ENCODE measurements at places on chromosomes 1 and 21.

DNA sequence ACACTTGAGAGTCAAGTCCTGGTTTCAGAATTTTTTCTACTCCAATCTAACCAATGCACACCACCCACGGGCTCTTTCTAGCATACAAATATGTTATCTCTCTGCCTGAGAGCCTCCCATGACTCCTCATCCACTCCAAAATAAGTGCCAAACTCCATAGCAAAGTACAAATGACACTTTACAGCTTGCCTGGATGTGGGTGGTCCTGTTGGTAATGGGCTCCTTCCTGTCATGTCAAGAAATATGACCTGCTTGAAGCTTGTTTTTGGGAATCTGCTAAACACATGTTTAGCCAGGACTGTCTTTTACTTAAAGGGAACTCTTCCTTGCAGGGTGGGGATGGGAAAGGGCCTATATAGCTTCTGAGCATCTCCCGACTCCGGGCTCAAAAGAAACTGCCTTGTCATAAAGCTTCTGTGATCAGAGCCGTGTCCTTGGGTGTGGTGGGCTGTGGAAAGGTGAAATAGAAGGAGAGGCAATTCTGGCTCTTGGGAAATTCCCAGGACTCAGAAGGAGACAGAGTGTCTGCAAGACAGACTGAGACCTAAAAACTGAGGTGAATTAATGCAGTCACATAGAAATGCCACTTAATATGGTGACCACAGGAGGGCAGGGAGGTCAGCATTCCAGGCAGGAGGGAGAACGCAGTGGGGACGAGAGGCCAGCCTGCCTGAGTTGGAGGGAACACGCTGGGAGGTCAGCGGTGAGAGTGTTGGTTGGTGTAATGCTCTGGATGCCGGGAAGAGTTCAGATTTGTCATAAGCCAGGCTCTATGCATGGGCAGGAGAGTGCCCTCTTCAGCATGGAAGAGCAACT is 6.1 kb upstream of the IGFN1 start:
- DNase-seq: no peak

GRCh38 chr1:180953291-180954004 is 40.8 kb downstream of the KIAA1614 start:
- peak; percentile 65 for DNase-seq

- DNase-seq: no peak
Observed at GRCh38 chr1:147351140-147351835, 108.8 kb downstream of the CHD1L start.

DNA sequence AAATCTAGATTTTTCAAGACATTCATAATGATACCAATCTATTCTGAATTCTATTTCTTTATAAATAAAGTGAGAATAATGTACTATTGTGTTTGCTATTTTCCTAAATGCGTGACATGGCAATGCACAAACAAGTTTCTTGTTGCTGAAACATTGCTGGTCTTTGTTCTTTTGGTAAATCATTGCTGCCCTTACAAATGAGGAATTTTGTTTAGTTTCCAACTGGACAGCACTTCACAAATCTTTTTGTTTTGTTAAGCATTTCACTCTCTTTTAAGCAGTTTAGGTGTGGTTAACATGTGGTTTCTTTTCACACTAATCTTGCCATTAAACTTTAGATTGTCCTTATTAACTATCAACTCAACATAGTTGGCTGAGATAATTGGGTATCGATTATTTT is 94.6 kb downstream of the LRRC7 start:
- no peak for DNase-seq

DNA sequence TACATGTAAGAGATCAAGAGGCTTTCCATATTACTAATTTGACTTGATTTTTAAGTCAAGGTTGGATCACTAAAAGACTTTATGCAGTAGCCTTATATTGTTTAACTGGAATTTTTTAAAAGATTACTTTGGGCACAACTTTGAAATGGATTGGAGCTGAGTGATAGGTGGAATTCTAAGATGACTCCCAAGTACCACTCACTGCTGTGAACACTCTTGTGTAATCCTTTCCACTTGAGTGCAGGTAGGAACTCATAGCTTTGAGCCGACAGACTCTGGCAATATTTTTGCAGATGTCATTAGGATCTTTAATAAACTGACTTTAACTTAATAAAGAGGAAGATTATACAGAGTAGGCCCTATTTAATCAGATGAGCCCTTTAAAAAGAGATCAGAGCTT is 831.1 kb upstream of the NCAM2 start:
- DNase-seq: no peak

DNA sequence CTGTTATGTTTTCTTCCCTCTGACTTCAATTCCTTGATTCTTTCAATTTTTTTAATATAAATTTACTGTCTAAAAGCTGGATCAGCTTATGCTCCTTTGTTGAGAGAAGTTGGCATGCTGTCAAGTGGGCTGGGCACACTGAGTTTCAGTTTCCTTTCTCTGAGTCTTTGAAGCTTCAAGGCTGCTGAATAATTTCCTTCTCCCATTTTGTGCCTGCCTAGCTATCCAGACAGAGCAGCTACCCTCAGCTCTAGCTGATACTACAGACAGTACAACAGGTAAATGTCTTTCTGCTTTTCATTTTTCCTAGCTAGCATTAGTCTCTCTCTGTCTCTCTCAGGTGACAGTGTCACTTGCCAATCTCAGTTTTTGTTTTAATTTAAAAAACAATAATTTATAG is at the start of gene IFI44:
Gene IFI44 (plus strand): TSS at position 204 of the 400 bp plus-strand sequence. CDS start 365 bp downstream, outside the sequence.
- peak; percentile 16 for DNase-seq

GRCh38 chr21:33027401-33028286 is 1.9 kb downstream of the OLIG2 start:
- DNase-seq: peak; percentile 56

DNA sequence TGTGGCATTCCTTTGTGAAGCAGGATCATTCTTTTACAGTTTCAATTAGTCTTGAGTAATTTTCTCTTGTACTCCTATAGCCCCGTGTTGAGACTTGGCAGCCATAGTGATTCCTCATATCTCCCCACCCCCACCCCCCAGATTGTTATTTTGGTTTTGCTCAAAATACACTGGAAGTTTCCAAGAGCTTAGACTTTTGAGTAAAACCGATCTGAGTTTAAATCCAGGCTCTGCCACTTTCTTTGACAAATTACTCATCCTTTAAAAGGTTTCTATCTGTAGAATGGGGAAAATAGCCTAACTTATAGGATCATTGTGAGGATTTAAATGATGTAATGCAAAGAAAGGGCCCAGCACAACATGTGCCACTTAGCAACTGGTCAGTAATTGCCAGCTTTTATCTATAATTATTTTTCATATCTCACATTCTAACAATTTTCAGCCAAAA is 53.1 kb upstream of the RC3H1 start:
- DNase-seq: no peak

GRCh38 chr1:182408435-182409075 is 8.1 kb upstream of the TEDDM1 start:
- DNase-seq: no peak

GRCh38 chr1:13570924-13571323 is 12.7 kb upstream of the PDPN start:
- no peak for DNase-seq

DNA sequence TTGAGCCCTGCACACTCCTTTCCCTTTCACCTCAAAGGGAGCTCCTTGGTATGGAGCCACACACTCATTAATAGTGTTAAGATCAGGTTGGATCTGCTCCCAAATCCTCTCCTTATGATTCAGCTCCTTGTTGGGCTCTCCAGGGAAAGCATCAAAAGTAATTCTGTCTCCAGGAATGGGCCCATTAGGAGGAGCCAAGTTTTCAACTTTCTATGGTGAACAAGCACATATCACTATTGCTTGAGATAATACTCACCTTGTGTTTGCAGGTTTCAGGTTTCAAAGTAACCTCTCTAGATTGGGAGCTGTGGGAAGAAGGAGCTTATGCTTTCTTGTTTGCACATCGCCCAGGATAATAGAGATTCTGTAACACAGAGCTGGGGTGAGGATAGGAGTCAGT is 164.8 kb downstream of the TNFSF18 start:
- DNase-seq: no peak

DNA sequence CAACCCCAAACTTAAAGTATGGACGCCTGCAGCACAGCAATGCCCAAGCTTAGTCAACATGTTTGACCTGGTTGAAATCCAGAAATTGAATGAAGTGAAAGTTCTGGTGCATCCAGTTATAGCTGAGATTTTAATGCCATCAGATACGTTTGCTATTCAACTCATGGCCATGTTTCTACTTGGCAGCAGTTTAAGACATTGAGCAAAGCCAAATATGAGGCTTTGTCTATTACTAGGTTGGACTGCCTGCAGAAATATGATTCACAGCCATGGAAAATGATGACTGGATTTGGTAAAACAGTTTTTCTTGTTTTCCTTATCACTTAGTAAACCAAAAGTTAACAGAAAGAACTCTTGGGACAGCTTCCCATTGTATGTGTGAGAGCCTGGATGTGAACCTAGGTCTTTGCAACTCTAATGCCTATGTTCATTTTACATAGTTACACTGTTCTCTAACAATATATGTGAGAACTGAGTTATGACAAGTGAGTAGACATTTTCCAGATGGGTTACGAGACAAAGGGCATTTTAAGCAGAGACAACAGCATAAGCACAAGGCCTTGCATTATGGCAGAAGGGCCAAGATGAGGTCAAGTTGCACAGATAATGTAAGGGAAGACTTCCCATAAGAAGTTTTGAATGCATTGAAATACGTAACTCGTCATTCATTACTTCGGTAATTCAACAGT is 32.4 kb upstream of the MYSM1 start:
- no peak for DNase-seq

- no peak for DNase-seq
Observed at GRCh38 chr1:200706111-200706814, 32.4 kb upstream of the CAMSAP2 start.

DNA sequence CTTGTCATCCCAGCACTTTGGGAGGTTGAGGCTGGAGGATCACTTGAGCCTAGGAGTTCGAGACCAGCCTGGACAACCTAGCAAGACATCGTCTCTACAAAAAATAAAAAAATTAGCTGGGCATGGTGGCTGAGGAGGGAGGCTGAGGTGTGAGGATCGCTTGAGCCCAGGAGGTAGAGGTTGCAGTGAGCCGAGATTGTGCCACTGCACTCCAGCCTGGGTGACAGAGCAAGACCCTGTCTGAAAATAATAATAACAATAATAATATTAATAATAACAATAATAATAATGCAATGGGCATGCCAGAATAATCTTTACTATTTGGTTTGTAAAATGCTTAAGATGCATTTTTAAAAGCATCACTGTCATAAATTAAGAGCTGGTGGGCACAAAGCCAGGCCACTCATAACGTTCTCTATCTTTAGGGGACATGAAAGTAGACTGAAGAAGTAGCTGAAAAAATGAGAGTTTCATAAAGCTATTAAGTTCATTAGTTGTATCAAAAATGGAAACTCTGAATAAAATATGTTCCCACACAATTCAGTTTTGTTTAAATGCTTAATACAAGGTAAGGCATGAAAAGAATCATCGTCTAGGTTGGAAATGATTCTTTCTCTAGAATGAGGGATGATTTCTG is 51.6 kb upstream of the ITPKB start:
- DNase-seq: no peak

- DNase-seq: no peak
Observed at GRCh38 chr1:177080564-177080963, 83.9 kb downstream of the ASTN1 start.

DNA sequence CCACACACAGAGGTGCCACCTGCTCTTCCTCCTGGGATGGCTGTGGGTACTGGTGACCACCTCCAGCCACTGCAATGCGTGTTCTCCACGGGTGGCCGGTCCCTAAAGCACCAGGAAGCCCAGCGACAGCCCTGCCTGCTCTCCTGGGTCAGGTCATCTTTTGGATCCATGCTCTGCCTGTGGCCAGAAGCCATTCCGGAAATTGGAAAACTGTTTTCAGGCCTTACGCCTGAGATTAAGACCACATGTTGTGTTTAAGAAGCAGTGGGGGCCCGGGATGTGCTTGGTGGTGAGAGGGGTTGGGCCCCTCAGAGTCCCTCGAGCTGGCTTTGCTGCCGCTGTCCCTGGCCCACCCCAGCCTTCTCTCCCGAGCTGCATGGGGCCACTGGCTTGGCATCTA is 150.8 kb downstream of the PEX14 start:
- DNase-seq: no peak

DNA sequence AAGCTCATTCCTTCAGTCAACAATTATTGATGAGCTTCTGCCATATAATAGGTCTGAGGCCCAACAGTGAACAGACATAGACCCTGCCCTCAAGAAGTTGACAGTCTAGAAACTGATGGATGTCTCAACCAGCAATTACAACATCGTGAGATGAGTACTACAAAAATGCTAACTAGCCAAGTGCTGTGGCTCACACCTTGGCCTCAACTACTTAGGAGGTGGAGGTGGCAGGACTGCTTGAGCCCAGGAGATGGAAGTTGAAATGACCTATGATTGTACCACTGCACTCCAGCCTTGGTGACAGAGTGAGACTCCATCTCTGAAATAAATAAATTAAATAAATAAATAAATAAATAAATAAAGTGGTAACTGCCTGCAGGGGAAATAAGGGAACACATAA is 11.7 kb upstream of the PTP4A2 start:
- DNase-seq: no peak

DNA sequence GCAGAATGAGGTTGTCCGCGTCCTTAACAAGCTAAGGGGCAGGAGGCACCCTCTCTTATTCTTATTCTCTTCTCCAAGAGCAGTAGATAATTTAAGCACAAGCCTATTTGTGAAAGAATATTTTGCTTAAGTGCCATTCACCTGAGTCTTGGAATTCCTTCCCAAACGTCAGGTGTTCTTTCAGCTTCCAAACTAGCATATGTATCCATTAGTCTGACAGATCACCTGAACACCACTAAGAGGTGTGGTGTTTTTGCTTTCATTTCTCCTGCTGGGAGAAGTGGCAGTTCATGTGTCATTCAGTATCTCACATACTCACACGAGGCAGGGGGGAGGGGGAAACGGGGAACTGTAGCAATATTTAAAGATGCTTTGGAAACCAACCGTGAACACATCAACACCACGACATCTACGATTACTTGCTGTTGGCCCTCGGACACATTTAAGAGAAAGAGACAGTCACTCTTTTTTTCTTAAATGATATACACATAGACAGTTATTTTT is 45.5 kb upstream of the RBM15 start:
- DNase-seq: no peak

GRCh38 chr1:209249785-209250440 is 333.6 kb upstream of the CAMK1G start:
- DNase-seq: no peak

Data from GM20000 (cell line).